ENCODE measurements at places on chromosomes 3 and 15.
A peak's percentile ranks its signal among the peaks of the same experiment; 100 is the strongest.

DNA sequence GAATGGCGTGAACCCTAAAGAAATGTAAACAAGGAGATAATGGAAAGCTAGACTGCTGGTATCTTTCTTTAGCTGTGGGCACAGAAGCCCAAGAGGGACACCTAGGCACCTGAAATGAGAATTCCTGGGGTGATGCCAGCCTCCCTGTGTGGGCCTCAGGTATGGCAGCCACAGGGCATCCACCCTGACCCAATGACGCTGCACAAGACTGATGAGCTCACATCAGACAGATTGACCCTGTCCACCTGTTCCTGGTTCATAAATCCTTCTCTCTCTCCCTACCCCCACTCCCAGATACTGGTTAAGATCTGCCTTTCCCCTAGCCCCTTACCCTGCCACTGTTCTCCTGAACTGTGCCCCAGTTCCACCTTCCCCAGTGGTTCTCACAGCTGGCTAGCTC lies 1.5 kb downstream of the GLB1 start:
- DNase-seq, result no peak

DNA sequence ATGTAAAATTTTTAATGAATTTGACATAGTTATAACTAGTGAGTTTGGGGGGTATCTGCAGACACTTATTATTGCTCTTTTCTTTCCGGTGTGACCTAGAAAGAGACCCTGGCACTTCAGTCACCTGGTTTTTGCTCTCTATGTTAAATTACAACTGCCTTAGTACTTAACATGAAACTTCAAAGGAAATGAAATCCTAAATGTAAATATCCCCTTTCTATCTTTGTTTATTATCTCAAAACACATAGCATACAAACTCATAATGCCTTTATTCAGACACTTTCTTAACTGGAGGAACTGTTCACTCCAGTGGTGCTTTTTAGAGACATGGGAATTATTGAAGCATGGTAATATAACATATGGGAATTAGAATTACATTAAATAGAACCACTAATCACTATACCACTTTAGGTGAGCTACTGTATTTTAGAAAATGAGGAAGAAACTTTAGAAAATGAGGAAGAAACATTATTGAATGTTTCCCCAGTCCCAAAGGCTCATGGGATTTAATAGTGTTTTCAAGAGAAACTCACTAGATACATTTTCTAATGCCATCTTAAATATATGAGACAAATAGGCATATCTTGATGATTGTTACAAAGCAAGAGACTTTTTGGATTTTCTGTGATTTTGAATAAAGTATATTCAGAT lies 119.5 kb upstream of the MLF1 start:
- peak; percentile 11 for DNase-seq

GRCh38 chr15:33693166-33693800 lies 275.0 kb upstream of the CHRM5 start:
- peak; percentile 22 for DNase-seq

GRCh38 chr3:66606126-66606525 lies 105.3 kb upstream of the LRIG1 start:
- no peak for DNase-seq

DNA sequence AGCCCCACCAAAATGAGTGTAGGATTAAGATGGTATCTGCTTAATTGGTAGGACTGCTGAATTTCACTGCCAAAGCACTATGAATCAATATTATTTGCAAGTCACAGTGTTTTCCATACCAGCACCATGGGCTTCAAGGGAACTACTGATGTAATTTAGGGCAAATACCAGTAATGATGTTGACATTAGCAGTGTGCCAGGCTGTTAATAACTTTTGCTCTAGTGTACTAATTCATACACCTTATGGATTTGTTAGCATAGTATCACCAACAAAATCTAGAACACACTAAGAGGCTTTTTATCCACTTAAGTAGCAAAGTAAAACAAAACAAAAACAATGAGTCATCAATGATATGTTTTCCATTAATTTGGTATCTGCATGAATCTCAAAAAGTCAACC lies 888.2 kb downstream of the CADM2 start:
- no peak for DNase-seq

DNA sequence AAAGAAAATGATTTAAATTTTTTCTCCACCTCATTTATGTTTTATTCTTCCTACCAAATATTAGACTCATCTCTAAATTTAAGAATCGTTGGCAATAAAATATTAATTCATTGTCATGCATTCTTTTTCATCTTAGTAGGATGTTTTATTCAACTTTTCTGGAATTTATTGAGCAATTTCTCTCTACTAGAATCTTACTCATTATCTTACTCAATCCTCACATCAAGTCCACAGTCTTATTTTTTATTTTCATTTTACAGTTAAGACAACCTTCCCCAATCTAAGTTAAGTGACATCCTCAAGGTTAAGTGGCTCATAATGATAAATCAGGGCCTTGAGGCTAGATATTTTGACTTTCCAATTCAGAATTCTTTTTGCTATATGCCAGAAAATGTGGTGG lies 15.9 kb upstream of the ALDH1A2 start:
- no peak for DNase-seq

DNA sequence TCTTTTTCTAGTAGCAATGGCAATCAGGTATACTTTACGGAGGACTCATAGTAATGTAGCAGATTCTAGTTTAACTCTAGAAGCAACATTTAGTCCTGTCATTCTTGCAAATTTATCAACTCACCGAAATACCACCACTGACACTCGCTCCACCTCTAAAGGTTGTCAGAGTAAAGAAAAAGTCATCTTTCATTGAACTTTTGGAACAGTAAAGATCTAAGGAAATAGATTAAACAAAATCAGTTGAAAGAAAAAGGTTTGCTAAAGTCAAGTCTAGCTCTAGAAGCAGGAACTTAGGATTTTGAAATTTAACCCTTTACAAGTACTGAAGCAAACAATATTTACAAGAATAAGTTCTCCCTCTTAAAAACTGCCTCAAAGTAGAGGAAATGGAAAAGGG lies 8.7 kb downstream of the ATP8B4 start:
- no peak for DNase-seq

DNA sequence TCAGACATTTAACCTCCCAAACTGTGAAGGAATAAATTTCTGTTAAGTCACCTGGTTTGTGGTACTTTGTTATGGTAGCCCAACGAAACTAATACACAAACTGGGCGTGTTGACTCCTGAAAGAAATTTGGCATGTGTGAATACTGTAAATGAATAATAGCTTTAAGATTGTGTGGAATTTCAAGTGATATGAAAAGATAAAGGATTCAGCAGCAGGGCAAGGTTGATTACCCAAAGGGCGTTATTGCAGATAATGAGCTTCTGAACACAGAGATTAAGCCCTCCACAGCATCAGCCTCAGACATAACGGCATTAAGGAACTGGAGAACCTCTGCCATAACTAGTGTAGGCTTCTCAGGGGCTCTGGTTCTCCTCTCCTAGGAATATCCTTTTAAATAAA lies 451.5 kb upstream of the NECTIN3 start:
- DNase-seq, result no peak

- no peak for DNase-seq
These were observed 28.6 kb upstream of the ATP13A5 start for GRCh38 chr3:193407112-193407511.

- DNase-seq, result no peak
These were observed 115.2 kb downstream of the TIGIT start for GRCh38 chr3:114408736-114409670.

DNA sequence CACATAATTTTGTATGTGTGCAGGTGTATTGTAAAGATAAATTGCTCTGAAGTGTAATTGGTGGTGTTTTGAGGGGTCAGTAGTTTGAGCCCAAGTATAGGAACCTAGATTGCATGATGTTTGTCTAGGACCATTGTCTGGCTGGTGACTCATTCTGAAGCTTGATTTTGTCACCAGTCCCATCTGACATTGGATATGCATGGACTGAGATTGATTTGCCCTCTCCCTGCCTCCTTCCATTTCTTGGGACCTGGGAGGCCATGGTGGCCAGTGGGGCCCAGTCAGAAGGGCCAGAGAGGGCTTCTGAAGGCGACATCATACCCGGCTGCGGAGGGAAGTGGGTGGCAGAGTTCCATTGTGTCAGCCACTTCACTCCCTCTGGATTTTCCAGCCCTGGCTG lies 62.3 kb downstream of the PDIA5 start:
- no peak for DNase-seq

GRCh38 chr3:188764609-188765008 lies 407.2 kb upstream of the TPRG1 start:
- no peak for DNase-seq

DNA sequence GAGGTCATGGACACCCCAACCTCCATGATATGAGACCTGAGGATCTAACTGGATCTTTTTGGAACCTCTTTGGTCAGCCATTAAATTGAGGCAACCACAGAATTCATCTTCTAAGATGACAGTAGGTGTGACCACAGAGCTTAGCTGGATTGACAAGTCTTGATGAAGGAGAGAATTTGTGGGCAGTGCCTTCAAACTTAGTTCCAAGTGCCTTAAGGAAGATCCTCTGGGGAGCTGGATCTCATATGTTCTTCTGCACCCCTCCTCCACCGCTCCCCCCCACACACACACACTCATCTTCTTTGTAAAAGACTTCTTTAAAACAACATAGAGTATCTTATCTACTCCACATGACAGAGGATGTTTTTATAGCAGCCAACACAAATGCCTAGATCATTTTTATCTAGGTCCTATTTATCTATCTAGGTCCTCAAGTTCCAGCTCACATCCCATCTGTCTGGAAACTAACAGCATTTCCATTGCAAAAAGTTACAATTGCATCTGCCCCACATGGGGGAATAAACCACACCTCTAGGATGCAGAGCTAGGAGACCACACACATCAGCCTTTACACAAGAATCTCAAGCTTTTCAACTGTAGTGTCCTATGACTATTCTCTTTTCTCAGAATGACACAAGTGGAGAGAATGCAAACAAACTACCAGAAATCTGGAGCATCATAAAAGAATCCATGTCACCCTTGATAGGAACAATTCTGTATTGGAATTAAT lies 37.4 kb downstream of the WWTR1 start:
- no peak for DNase-seq

DNA sequence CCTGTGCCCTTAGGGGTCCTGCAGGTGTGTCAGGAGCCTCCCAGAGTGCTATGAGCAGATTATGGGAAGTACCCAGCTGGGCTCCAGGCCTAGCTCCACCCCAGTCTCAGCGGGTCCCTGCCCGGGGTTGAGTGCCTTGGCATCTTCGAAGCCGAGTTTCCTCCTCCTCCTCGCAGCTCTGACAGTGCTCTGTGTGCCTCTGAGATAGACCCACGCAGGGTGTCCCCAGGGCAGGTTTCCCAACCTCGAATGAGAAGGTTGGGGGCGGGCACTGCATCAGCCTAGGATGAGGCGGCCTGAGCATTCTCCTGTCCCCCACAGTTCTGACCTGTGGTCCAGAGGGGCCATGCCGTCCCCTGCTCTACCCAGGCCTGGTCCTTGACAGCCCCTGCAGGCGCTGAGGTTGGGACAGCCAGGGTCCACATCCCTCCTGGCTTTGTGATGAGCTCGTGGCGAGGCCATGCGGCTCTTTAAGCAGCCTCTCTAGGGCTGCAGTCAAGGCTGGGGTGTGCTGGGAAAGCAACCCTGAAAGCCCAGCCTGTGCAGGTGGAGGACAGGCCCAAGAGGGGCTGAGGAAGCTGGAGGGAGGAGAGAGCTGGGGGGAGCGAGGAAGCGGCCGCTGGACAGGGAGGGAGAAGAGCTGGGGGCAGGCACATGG lies 20.2 kb upstream of the SKOR1 start:
- DNase-seq, result no peak

GRCh38 chr15:100220058-100220768 lies 121.6 kb downstream of the ADAMTS17 start:
- no peak for DNase-seq

DNA sequence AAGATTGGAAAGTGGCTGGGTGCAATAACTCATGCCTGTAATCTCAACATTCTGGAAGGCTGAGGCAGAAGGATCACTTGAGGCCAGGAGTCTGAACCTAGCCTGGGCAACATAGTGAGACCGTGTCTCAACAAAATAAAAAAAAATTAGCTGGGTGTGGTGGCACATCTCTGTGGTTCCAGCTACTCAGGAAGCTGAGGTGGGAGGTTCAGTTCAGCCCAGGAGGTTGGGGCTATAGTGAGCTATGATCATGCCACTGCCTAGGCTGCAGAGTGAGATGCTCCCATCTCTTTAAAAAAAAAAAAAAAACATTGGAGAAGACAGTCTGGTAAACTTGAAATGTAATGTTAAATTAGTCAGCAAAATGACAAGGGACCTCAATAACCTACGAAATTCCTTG lies 57.9 kb downstream of the STAG1 start:
- peak; percentile 38 for DNase-seq

DNA sequence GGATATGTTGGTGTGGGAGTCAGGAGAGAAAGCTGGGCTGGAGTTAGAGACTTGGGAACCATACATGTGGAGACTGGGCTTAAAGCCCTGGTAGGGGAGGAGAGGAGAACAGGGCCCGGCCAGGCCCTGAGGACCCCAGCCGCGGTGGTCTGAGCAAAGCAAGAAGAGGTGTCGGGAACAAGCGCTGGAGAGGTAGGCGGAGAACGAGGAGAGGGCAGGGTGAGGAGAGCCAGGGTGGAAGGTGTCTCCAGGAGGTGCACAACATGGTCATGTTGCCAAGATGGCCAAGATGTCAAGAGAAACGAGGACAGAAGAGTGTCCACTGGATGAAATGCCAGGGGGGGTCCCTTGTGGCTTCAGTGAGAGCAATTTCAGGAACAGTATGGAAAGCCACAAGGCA lies 5.5 kb downstream of the CHAC1 start:
- no peak for DNase-seq

DNA sequence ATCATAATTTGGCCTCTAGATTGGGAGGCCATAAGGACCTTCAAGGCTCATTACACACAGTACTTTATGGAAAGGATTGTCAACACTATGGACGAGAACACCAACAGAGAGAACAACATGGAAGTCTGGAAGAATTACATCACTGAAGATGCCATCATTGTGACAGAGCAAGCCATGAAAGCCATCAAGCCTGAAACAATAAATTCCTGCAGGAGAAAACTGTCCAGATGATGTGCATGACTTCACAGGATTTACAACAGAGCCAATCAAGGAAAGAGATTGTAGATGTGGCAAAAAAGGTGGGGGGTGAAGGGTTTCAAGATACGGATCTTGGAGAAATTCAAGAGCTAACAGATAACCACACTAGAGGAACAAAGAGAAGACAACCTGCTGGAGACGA lies 15.9 kb downstream of the IL17RB start:
- DNase-seq, result no peak

DNA sequence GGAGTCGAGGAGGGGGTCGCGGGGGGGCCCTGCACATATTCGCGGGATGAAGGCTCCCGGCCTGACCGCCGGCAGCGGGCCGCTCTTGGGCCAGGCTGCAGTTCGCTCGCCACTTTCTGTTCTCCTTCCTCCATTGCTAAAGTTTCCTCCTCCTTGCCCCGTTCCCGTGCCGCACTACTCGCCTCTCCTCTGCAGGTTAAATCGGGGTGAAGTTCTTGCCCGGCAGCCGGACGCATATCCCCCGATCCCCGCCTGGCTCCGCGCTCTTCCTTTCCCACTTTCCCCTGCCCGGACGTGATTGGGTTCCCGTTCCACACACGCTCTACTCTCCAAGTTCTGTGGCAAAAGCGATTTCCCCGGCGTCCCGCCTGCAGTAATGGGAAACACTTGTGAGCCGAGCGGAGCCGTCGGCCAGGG lies 556 bp downstream of the CRYBG3 start:
- peak; percentile 6 for DNase-seq

- no peak for DNase-seq
These were observed 34.5 kb downstream of the CCDC54 start for GRCh38 chr3:107411779-107412178.
